ENCODE measurements at places on chromosomes 6 and 20. TPM values are rescaled to one million over a fixed set of nuclear protein-coding genes. Genes with fewer than 3 reads are reported as not detected.

GRCh38 chr6:134254118-134254517 is 63.8 kb downstream of the SGK1 start:
- no peak for DNase-seq

DNA sequence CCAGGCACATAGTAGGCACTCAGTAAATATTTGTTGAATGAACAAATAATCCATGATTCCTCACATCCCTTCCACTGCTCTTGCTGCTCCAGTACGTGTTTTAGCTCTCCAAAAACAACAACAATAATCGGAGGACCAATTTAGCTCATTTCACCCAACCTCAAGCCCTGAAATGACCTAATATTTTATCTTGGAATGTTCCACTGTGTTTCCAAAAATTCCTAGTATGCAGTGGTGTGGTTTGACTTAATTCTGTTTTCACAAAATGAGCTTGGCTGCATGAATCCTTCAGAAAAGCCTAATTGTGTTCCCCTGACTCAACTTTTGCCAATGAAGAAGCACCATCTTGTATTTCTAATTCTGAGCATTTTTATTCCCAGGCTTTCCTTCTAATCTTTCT is 168.0 kb upstream of the PHACTR1 start:
- no peak for DNase-seq

- DNase-seq, result no peak
Observed at GRCh38 chr6:33692760-33693158, 18.7 kb downstream of the UQCC2 start.

- DNase-seq, result no peak
Observed at GRCh38 chr6:121647905-121648304, 212.5 kb downstream of the GJA1 start.

DNA sequence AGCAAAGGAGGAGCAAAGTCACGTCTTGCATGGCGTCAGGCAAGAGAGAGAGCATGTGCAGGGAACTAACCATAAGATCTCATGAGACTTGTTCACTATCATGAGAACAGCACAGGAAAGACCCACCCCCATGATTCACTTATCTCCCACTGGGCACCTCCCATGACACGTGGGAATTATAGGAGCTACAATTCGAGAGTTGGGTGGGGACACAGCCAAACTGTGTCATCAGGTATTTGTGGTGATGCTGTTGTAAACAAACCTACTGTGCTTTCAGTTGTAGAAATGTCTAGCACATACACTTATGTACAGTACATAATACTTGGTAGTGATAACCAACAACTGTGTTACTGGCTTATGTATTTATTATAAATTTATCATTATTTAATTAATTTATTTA is 128.3 kb downstream of the UTRN start:
- no peak for DNase-seq

The SPTLC3 gene
- total RNA-seq, result not detected
